ENCODE measurements at places on chromosomes 2 and 18.

- DNase-seq: no peak
These were observed 75.4 kb upstream of the NFATC1 start for GRCh38 chr18:79320216-79320850.

DNA sequence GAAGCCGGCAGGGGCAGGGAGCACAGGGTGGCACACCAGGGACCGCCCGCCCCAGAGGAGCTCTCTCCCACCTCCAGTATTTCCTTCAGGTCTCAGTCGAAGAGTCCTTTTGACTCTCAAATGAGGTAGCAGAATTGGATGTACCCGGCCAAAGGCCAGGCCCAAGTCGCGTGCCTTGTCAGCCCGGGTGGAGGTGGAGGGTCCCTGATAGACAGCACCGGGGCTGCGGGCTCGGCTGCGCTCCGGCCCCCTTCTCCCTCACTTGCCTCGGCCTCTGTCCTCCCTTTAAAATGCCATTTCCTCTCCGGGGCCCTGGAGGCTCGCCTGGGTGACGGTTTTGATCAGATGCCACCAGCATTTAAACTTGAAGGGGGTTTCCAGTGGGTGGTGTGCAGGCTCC is 198.9 kb upstream of the SOX11 start:
- DNase-seq: no peak

- DNase-seq: no peak
These were observed 41.4 kb downstream of the TMEM182 start for GRCh38 chr2:102803041-102803896.

- no peak for DNase-seq
These were observed 10.6 kb downstream of the MYO1B start for GRCh38 chr2:191255756-191256312.

DNA sequence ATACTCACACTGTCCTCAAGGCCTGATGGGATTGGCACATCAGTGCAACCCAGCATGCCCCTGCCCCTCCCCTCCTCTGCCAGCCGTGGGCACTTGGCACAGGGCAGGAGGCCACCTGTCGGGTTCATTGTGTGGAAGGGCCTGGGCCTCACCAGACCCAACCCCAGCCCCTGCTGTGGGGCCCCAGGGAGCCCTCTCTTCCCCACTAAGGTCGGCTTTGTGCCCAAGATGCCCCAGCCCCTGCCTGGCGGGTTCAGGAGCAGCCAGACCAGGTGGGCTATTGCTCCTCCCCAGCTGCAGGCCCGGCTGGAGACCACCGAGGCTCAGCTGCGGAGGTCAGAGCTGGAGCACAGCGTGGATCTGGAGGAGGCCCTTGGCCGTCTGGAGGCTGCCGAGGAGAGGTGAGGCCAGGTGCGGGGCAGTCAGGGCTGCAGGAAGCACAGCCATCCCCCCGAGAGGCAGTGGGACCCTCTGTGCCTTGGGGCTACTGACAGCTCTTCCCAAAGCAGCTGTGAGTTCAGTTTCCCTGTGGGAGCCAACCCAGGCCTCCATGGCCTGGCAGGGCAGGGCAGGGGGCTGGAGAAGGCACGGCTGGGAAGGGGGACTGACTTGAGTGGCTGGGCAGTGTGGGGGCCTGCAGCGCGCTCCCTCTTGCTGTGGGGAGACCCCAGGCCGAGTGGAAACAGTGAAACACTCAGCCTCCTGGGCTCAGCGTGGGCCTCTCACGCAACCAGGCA is 16.3 kb downstream of the CROCC2 start:
- DNase-seq: no peak

DNA sequence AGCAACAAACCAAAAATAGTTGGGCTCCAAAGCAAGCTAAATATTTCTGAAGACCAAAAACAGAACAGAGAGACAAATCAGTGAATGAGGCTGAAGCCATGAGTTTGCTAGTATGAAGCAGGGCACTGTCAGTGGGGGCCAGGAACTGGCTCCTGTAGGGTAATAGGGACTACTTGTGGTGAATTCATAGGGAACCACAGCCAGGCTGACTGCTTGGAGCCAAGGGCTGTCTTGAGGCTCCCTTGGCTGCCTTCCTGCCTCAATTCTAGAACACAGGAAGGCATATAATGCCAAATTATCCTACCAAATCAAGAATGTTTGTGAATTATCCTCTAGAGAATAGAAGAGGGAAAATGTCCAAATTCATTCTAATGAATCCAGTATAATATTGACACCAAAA is 406.0 kb downstream of the CCDC85A start:
- DNase-seq: no peak

DNA sequence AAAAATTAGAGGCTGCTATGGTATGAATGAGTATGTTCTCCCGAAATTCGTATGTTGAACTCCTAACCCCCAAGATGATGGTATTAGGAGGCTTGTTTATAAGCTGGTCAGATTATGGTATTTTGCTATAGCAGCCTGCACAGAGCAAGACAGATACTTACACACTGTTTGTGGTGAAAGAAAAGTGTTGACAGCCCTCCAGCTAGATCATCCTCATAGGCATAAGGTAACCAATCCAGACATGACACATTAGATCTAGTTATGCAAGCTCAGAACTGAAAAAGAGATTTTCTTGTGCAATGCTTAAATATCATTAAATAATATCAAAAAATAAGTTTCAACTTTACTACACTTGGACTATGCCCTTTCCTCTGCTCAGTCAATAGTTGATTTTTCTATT is 107.1 kb downstream of the ABCA12 start:
- DNase-seq: no peak

- no peak for DNase-seq
These were observed 138.9 kb upstream of the CDH19 start for GRCh38 chr18:66742832-66743231.

- no peak for DNase-seq
These were observed 177.3 kb downstream of the NBAS start for GRCh38 chr2:15383695-15384350.

DNA sequence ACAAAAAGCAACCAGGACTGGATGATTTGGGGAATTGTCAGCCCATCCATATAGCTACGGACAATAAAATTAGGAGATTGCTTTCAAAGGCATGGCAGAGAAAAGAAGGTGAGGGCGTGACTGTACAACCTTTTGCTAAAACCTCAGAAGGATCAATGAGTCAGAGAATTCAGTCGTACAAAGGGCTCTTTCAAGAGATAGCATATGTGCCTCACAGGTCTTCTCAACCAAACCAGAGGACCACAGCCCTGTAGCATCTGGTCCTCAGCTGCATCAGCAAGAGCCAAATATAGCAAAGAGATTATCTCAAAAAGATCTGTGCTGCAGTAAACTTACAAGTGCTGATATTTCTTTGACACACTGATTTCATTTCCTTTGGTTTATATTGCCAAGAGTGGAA is 149.9 kb upstream of the RAB6C start:
- DNase-seq: no peak

GRCh38 chr2:191951832-191952231 is 104.9 kb upstream of the CAVIN2 start:
- DNase-seq: no peak

- DNase-seq: no peak
These were observed 30.2 kb downstream of the TGFBRAP1 start for GRCh38 chr2:105299290-105299689.

GRCh38 chr2:98348066-98348561 is 1.9 kb downstream of the CNGA3 start:
- peak; percentile 3 for DNase-seq

- no peak for DNase-seq
These were observed 23.4 kb downstream of the ARHGAP15 start for GRCh38 chr2:143152637-143153036.

GRCh38 chr2:54899576-54900200 is 150.6 kb downstream of the RTN4 start:
- peak; percentile 25 for DNase-seq

DNA sequence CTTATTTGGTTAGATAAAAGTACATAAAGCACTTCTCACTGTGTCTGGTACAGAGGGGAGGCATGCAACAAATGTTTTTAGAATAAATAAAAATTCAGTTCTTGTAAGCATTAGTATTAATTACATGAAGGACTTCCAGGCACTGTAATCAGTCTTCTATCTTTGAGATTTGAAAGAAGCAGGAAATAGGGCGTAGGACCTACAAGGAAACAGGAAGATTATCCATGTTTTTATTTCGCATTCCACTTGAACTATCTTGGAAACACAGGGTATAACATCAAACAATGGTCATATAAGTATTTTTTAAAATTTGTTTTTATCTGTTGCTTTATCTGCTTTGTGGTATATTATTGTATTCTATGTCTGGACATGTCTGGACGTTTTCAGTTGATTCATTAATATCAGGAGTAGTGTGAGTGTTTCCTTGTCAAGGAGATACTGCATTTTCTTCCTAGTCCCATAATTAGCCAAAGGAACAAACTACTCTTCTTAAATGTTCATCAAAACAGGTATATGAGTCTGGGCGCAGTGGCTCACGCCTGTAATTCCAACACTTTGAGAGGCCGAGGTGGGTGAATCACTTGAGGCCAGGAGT is 32.5 kb downstream of the BMPR2 start:
- no peak for DNase-seq

DNA sequence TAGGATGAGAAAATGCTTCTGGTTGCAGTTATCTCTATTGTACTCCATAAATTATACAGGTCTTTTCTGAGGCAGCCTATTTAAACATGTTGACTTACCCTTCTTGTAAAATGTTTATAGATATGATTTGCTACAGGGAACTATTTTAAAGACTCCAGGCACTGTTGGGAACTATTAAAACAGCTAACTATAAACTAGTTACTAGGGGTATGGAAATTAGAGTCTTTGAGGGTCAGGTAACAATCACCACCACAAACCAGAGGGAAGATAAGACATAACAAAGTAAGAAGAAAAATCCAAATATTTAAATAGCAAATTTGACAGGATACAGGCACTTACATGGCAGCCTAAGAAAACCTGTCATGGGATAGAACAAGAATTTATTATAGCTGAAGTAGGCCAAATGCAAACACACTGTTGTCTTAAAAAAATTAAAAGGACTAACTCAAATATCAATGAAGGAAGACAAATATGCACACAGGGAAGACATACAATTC is 251.0 kb upstream of the CWC22 start:
- no peak for DNase-seq

- no peak for DNase-seq
These were observed 20.2 kb upstream of the DARS1 start for GRCh38 chr2:136005462-136006196.

GRCh38 chr2:47560107-47560819 is 157.3 kb downstream of the MSH2 start:
- DNase-seq: no peak

- DNase-seq: no peak
These were observed 139.6 kb downstream of the INSIG2 start for GRCh38 chr2:118227698-118228508.

GRCh38 chr2:25926984-25927756 is 48.9 kb upstream of the ASXL2 start:
- no peak for DNase-seq

GRCh38 chr18:1304392-1304992 is 399.8 kb downstream of the ADCYAP1 start:
- DNase-seq: no peak

GRCh38 chr18:3869848-3870247 is 419.9 kb downstream of the TGIF1 start:
- DNase-seq: peak; percentile 42

GRCh38 chr18:48136827-48137373 is 206.4 kb upstream of the SMAD2 start:
- DNase-seq: no peak

GRCh38 chr2:209762563-209762962 is 9.1 kb upstream of the UNC80 start:
- no peak for DNase-seq

DNA sequence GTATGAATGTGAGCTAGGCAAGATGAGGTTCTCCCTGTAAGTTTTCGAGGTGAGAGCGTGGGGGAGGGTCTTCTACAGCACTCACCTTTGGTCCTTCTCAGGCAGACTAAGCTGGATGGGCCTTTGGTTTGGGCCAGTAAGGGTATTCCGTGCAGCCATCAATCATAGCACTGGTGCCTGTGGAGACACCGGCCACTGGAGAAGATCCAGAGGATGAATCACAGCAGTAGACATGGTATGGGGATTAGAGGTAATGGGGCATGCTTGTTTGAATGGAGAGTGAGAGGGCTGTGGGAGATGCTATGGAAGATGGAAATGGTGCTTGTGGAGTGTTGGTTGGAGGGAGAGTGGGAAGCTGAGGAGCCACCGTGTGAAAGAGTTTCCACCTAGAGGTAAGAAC is 16.1 kb downstream of the MAPRE3 start:
- no peak for DNase-seq

DNA sequence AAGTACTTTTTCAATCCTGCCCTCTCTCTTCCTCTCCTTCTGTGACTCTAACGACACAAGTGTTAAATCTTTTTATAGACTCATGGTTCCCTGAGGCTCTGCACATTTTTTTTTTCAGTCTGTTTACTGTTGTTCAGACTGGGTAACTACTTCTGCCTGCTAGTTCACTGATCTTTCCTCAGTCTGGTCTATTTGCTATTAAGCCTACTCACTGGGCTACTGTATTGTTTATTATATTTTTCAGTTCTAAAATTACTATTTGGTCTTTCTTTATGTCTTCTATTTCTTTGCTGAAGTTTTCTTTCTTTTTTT is 21.3 kb downstream of the PPP3R1 start:
- DNase-seq: no peak

DNA sequence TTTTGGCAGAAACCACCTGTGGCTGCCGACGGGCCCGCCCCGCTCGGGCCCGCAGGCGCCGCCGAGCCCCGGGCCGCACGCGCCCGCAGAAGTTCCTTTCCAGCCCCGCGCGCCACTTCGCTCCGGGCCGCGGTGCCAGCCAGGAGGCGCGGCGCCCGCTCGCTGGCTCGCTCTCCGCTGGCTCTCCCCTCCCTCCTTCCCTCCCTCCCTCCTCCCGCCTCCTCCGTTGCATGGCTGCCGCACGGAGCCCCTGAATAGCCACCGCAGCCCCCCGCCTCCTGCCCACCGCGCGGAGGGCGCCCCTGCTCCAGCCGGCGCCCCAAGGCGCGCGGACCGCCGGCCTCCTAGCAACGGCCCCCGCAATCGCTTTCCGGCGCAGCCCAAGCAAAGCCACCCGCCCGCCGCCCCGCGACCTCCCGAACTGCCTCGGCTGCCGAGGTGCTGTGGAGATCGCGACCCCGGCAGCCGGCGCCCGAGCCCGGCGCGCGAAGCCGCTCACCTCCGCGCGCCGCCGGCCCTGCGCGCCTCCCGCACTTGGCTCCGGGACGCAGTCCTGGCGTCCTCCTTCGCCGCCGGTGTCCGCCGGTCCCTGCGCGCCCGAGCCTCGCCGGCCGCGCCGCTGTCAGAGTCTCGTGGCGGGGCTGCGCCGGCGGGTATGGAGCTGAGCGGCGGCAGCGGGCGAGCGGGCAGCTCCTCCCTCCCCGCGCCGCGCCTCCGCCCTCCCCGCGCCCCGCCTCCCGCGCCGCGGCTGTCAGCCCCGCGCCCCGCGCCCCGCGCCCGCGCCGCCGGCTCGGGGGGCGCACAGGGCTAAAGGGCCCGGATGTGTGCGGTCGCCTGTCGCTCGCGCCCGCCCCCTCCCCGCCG is at the start of gene ZBTB7C:
TSS of gene ZBTB7C (minus strand) at position 657 of the 864 bp plus-strand sequence.
- peak; percentile 39 for DNase-seq

All from SHP77 (cell line).